ENCODE measurements at places on chromosomes 1 and 21. TPM values are rescaled to one million over a fixed set of nuclear protein-coding genes. Genes with fewer than 3 reads are reported as not detected.

DNA sequence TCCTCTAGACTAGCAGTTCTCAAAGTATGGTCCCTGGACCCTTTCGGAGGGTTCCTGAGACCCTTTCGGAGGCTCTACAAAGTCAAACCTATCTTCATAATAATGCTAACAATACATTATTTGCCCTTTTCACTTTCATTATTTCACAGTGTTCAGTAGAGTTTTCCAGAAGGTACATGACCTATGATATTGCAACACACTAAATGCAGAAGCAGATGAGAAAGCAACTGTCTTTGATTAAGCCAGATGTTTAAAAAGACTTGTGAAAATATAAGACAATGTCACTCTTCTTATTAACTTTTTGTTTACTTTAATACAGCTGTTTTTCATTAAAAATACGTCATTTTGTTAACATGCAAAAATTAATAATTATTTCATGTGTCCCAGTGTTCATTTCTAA, 5.8 kb downstream of the KCNJ10 start:
- no peak for DNase-seq

- DNase-seq, result no peak
Observed at GRCh38 chr1:7250176-7250575, 464.9 kb downstream of the CAMTA1 start.

The SMIM12 gene
- 81.5 TPM for polyA plus RNA-seq

The RERE gene
- 20.2 TPM for polyA plus RNA-seq

The SPATC1L gene
- 16.2 TPM for polyA plus RNA-seq
